ENCODE measurements at places on chromosomes 2 and 18.

DNA sequence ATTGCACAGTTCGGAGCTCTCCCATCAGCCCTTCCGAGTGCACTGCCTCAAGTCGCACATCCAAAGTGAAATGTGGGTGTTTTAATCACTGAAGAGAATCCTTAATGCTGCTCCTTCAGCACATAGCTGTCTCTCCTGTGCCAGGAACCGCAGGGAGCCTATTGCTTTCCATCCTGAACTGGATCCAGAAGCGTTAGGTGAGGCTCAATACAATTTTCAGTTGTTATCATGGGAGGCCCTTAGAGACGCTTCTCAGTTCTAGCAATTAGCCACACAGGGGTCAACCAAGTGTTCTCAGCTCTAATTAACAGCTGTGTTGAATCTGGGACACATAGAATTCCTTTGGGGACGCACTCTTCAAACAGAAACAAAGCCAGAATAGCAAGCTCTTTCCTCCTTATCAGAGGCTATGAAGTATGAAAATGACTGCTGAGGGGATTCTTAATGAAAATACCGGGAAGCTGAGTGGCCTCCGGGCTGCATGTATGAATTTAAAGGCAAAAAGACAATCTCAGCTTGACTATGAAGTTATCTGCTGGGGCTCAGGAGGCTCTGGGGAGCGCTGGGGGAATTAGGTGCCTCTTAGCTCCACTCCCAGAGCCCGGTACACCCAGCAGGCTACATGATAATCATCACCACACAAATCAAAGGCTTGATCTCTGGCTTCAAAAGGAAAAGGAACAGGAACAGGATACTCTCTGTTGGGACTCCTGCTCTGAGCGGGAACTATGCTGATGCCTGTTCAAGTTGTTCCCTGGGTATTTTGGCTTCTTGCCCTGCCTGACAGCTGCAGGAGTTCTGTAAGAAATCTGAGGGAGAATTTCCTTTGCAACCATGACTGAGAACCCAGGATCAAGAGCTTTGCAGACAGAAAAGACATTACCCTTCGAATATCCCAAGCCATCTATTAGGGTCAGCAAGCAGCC, 55.4 kb upstream of the NCOA1 start:
- DNase-seq, result no peak

DNA sequence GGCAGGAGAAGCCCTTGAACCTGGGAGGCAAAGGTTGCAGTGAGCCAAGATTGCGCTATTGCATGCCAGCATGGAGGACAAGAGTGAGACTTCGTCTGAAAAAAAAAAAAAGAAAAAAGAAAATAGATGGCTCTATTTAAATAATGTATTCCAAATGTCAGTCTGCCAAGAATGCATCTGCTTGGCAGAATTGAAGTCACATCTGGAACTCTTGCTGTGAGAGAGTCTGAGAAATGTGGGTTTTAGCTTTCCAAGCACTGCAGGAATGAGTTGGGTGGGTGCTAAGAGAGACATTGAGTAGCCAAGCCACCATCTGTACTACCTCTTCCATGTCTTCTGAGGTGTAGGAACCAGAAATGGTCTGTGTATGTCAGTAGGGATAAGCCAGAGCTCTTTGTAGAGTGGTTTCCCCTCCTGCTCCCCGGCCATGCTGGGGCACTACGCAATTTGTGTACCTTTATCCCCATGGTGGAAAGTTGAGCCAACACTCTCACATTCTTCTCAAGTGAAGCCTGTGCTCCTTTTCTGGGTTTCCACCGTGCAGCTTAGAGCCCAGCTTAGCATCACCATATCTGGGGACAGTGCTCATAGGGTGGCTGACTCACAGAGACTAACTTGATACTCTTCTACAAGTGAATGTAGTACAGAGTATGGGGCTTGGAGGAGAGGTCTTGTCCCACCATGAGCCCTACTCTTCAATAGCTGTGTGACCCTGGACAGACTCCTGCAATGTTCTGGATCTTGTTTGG, 25.3 kb downstream of the IL1F10 start:
- DNase-seq, result no peak

GRCh38 chr2:41782306-41783158, 265.3 kb upstream of the PKDCC start:
- DNase-seq, result peak; percentile 56

DNA sequence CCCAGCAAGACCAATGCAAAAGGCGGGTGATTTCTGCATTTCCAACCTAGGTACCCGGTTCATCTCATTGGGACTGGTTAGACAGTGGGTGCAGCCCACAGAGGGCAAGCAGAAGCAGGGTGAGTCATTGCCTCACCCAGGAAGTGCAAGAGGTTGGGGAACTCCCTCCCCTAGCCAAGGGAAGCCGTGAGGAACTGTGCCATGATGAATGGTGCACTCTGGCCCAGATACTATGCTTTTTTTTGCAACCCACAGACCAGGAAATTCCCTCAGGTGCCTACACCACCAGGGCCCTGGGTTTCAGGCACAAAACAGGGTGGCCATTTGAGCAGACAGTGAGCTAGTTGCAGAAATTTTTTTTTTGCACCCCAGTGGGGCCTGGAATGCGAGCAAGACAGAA, 662.6 kb upstream of the ACVR2A start:
- no peak for DNase-seq

DNA sequence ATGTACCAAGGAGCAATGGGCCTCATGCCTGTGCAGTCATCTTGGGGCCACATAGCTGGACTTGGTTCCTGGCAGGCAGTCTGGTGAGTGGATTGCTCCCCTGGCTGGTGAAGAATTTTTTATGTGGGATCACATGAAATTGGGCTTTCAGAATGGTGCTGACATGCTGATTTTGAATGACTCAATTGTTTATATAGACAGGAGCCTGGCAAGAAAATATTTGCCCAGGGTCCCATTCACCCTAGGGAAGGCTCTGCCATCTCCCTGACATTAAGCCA, 266.9 kb downstream of the DYSF start:
- no peak for DNase-seq

DNA sequence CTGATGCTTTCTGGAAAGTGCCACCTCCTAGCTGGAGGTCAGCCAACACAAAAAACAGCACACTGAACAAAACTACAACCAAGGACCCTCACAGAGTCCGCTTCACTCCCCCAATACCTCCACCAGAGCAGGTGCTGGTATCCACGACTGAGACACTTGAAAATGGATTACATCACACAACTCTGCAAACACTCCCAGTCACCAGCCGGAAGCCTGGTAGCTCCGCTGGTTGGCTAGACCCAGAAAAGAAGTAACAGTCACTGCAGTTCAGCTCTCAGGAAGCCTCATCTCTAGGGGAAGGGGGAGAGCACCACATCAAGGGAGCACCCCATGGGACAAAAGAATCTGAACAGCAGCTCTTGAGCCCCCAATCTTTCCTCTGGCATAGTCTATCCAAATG, 175.4 kb downstream of the LCLAT1 start:
- no peak for DNase-seq

GRCh38 chr2:9554921-9555296, 721 bp downstream of the ADAM17 start:
- DNase-seq, result no peak

- DNase-seq, result no peak
These were observed 321.8 kb upstream of the SPRED2 start for GRCh38 chr2:65754219-65754618.

DNA sequence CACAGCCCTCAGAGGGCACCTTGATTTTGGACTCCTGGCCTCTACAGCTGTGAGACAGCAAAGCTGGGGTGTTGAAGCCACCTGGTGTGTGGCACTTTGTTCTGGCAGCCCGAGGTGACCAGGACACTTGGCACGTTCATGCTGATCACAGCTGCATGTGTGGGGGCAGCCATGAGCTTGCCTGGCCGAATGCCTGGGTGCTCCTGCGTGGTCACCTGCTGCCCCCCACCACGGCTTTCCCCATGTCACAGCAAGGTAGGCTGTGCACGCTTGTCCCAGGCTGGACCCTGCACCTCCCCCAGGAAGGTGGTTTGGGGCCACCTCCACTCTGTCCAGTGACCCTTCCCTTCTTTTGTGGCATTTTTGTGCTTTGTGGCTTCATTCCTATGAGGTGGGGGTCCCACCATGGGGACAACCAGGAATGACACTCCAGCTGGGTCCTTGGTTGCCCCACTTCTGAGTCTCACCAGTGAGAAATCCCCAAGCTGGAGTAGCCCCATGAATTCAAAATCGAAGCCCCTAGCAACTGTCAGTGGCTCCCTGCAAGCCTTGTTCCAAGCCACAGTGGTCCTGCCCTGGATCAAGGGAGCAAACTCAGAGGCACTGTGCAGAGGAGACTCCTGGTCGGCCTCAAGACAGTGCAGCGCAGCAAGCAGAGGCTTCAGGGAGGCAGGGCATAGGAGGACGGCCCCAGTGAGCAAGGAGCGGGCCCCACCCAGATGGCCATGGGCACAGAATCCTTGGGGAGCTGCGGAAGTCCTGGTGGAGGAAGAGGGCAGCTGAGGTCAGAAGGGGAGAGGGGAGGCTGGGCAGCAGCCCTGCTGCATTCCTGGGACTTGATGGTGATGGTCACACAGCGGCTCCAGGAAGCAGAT, 121.4 kb upstream of the HS6ST1 start:
- peak; percentile 38 for DNase-seq

DNA sequence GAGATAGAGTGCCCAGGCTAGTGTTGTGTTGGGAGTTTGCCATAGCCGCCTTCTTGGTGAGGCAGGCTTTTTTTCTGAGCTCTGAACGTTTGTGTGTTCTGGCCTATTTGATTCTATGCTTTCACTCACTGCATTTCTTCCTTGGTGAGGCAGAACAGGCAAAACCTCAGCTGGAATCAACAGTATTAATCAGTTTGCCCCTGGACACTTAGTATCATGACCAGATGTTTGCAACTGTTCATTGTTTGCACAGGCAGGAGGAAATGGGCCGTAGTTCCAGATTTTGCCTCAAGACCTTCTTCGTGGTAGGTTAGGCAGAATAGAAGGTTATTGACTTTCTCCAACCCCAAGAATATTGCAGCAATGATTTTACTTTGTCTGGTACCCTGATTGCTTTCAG, 218.1 kb upstream of the RASGRP3 start:
- DNase-seq, result no peak

DNA sequence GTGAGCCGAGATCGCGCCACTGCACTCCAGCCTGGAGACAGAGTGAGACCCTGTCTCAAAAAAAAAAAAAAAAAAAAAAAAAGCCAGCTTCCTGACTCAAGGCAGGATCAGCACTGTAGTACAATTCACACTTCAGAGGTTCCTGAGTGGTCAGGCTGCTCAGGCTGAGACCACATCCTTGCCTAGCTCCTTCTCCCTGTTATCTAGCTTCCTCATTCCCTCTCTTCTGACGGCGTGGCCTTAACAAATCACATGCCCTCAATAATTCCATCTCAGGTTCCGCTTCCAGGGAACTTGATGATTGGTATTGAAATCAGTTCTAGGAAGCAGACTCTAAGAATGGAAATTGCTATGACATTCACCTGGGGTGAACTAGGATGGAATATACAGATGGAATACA, 29.8 kb upstream of the KDM3A start:
- no peak for DNase-seq

DNA sequence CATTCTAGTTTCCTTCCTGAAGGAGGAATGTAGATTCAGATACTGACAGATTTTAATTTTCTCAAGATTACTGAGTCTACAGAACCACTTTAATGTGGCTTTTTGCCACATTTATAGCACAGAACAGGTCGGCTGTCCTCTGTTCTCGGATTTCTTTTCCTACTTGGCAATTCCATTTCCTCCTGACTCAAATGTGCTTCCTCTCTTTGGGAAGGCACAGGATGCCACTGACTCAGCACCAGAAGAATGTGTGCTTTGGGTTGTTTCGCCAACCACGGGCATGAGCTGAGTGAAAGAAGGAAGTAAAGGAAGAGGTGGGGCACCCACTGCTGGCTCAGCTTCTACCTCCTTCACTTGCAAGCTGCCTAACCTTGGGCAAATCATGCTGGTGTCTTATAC, 970.6 kb upstream of the ACVR2A start:
- no peak for DNase-seq

DNA sequence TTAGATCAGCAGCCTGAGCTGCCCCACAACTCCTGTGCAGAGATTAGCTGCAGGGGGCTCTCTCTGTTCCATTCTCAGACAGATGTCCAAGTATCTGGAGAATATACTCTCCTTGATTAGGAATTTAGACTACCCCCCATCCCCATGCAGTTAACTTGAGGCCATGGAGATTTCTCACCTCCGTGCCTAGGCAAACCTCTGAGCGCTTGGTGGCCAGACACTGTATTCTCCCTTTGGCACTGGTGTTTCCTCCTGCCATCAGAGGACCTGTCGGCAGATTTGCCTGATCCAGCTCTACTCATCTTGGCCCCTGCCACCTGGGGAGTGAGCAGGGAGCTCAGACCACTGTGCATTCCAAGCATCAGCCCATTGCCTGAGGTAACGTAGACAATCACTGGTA, 48.3 kb downstream of the ZNF804A start:
- no peak for DNase-seq

DNA sequence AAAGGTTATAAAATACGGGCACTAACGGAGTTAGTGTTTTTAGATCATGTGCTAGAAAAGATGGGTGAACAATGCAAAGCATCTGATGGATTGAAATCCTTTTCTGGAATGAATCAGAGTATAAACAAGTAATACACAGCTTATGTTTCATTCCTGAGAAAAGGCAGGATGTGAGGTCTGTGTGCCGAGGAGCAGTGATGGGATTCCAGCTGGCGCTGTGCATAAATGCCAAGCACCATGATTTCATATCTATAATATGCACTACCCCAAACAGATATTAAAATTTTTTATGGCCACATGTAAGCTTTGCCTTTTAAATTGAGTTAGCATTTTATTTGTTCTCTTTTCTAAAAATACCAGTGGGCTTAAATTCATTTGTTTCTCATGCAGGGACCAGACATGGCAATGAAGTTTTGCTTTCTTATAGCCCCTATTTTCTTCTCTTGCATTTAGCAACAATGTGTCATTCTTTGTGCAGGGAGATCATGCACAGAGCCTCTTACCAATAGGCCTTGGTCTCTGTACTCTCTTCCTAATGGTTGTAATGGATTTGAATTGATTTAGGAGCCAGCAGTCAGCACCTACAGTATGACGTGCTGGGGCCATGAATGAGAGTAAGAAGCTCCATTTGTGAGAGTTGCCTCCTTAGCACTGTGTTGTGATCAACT, 323.9 kb downstream of the SLC8A1 start:
- DNase-seq, result no peak

GRCh38 chr18:23133860-23134779, 1.2 kb upstream of the CABLES1 start:
- no peak for DNase-seq

DNA sequence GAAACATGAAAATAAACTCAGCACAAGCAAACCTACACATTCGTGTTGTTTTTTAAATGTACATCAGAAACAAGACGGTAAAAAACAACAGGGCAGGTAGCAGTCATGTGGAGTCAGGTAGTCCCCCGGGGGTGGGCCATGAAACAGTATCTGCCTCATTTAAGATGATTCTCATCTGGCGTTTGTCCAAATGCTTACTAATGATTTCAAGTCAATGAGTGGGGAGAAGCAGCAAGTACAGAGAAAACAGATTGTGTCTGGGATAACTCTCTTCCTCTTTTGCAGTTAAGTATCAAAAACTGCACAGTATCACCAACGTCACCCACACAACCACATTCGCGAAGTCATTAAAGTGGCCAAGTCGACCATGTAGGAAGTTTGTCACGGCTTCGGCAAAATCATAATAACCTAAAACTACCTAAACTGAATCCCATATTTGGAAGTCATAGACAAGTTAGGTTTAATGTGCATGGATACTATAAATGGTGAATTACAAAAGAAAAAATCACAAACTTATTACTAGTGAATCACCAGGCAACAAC, 1.3 kb downstream of the LAPTM4A start:
- no peak for DNase-seq

Data from activated CD8-positive, alpha-beta memory T cell treated with anti-CD3 and anti-CD28 coated beads for 24 hours (primary cell).